DMS79 treated with DMSO at 0.1 percent for 48 hours (cell line): ENCODE measurements at places on chromosomes 3 and 15.

GRCh38 chr3:45544024-45544716 is 50.4 kb upstream of the LIMD1 start:
- DNase-seq: no peak

- no peak for DNase-seq
Measured at GRCh38 chr15:56468401-56468800, 3.5 kb upstream of the MNS1 start.

DNA sequence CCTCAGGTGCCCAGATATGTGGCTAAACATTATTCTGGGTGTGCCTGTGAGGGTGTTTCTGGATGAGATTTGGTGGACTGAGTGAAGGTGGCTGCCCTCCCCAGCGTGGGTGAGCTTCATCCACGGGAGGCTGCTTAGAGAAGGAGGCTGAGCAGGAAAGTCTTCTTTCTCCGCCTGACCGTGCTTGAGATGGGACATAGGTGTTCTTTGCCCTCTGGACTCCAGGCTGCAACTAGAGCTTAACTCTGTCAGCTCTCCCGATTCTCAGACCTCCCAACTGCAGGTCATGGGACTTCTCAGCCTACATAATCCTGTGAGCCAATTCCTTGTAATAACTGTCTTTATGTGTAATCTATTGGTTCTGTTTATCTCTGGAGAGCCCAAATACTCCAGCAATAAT is 34.1 kb downstream of the RAB7A start:
- no peak for DNase-seq

DNA sequence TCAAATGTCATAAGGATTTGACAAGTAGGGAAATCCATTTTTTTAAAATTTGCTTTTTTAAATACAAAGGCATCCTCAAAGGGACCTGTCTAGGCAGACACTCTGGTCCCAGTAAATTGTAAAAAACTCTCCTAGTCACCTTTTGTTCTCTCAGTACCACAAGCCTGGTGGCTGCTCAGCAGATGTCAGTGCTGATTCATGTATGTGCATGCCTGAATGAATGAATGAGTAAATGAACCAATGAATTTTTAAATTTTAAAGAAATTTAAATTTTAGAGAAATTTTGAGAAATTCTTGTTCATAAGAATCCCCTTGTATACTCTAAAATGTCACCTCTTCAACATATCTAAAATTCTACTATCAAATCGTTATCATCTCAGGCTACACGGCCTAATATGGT is 199.5 kb downstream of the TLE3 start:
- no peak for DNase-seq

DNA sequence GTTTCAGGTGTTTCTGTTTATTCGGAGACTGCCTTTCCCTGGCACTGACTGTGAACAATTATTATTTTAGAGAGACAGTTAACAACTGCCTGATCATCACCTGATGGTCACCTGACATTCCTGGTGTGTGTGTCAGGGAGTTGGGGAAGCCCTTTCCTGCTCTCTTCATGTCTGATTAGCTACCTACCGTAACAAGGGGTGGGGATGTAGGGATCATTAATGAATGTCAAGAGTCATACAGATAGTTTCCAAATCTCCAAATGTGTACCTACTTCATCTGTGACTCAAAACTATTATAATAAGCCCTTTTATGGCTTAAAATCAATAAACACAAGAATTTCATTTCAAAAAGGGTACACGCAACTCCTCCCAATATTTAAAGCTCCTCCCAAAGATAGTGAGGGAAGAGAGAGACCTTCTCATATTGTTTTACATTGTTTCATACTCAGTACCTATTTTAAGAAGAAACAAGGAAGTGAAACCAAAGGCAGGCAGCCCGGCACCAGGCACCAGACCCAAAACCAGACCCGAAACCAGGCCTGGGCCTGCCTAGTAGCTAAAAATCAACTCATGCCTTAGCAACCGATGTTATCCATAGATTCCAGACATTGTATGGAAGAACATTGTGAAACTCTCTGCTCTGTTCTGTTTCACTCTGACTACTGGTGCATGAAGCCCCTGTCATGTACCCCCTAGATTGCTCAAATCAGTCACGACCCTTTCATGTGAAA is 844.9 kb upstream of the ALCAM start:
- DNase-seq: no peak

- no peak for DNase-seq
Measured at GRCh38 chr3:109161487-109162123, 25.1 kb downstream of the C3orf85 start.

DNA sequence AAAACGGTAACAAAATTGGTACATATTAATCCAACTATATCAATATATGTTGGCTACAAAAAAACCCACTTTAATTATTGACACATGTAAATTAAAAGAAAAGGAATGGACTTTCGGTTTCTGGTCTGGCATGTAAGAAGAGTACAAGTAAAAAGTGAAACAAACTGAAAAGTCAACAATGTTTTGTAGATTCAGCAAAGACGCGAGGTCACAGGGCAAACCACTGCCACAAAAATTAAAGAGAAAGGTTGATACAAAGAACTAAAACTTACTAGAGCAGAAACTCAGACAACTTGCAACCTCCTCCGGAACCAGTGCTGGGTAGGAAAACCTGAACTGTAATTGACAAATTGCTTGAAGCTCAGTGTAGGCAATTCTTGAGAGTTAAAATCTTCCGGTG is 110.6 kb upstream of the ARPP21 start:
- no peak for DNase-seq

DNA sequence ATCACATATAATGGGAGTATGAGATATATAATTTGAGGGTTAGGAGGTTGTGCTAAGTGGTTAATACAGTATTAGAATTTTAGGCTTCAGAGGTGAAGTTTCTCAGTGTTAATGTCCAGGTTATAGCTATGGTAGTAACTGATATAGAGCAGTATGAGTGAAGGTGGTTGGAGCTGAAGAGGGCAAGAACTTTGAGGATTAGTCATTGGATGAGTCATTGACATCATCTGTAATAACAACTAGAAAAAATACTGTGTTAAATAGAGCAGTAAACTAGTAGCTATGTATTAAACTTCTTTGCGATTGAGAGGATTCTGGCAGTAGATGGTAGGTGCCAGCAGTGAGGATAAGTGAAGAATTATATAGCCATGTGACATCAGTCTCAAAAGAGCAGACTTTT is 47.5 kb upstream of the EIF3J start:
- DNase-seq: no peak

DNA sequence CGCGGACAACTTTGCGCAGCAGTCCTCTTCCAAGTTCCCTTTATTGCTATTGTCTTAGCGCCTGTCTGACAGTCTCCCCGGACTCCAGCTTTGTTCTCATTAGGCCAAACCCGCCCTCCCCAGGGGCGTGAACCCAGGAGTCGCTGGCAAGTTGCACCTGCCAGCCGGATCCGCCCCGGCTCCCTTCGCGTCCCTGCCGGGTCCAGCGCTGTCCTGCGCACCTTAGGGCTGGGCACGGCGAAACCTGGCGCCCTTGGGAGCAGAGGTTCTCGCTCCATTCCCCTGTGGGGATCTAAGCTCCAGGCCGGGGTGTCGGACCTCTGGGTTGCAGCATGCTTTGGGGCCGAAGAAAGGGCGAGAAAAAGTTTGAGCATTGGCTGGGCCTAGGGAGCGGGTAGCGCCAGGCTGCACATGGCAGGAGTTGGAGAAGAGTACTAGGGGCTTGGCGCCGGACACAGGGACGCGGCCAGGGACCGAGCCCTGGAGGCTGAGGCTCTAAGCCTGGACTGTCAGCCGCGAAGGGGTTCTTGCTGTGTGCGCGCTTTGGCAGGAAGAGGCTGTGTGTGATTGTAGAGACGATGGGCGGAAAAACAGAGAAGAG is 335.1 kb upstream of the THRB start:
- no peak for DNase-seq

DNA sequence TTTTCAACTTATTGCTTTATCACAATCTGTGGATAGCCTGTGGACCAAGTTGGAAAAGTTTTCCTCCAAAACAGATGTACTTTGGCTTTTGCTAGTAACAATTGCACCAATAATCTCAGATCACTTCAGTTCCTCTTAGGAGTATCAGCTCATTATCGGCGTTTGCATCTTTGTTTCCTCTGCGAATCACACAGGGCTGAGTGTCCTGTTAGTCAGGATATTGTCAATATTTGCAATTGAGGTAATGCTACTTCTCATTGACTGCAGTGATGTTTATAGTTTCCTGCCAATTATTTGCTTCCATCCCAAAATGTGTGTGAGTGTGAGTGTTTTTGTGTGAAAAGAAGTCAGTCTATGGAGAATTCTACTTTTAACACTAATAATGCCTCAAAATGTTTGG is 545.0 kb downstream of the SI start:
- DNase-seq: no peak

DNA sequence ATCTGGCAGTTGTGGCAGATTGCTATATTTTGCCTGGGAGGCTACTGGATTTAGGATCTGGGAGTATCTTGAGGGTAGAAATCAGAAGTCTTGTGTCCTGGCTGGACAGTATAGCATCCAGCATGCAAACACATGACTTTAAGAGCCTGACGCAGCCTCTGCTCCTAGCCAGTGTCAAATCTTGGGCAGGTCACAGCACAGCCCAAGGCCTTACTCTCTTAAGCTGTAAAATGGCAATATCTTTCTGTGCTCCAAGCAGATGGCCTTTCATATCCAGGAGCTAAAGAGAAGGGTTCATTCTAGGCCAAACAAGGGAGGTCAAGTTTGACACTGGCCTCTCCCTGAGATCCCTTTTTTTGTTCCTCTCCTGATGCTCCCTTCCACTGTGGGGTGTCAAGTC is 19.8 kb upstream of the RAD18 start:
- DNase-seq: no peak

GRCh38 chr3:146814601-146815315 is 209.6 kb upstream of the PLSCR5 start:
- no peak for DNase-seq

DNA sequence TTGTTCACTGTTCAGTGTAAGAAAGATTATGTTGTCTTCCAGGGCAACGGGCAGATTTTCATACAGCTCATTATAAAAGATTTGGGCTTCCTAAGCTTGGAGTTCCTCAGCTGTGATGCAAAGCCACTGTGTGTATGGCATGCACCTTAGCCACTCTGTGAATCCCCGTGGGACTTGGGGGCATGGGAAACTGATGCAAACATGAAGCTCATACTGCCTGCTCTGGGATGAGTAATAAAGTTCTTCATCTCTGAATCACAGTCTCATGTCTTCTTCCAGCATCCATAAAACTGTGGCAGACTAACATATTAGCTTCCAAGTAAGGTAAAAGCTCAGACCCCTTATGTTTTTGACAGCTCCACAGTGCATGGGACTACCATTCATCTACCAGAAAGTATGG is 154.3 kb upstream of the RORA start:
- DNase-seq: no peak

DNA sequence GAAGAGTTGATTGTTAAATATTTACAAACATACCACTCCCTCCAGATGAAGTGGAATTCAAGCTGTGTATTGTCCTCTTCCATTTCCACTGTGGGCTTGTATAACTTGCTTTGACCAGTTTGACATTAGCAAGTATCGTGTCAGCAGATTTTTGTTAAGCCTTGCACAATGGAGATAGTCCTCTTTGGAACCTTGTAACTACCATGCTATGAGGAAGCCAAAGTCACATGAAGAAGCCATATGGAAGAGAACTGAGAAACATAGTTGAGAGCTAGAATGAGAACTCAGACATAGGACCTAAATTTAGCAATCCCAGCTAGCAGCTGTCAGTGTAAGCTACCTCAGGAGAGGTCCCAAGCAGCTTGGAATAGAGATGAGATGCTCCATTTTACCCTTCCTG is 889.2 kb downstream of the PDCD6IP start:
- DNase-seq: no peak

DNA sequence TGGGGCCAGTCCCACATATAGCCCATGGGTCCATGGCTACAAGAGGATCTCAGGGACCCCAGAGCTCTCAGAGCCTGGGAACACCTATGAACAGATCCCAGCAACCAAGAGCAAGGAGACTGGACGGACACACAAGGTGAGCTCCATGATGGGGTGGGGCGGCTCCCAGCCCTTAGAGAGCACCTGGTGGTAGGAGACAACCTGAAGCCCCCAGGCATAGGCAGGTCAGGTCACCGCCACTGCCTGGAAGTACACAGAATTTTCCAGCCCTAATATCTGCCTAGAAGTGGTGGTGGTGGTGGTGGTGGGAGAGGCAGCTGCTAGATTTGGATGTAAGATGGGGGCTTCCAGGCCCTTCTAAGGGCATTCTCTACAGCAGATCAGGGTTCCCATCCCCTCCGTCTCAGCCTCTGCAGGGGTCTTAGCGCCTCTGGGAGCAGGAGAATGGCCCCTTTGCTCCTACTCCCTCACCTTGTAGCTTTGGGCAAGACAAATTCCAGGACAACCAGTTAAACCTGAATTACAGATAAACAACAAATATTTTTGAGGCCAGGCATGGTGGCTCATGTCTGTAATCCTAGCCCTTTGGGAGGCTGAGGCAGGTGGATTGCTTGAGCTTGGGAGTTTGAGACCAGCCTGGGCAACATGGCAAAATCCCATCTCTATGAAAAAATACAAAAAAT is 9.2 kb downstream of the SH2D7 start:
- DNase-seq: no peak

- no peak for DNase-seq
Measured at GRCh38 chr15:41832875-41833274, 5.0 kb downstream of the JMJD7 start.

- DNase-seq: no peak
Measured at GRCh38 chr3:139222100-139222657, 121.6 kb upstream of the MRPS22 start.

DNA sequence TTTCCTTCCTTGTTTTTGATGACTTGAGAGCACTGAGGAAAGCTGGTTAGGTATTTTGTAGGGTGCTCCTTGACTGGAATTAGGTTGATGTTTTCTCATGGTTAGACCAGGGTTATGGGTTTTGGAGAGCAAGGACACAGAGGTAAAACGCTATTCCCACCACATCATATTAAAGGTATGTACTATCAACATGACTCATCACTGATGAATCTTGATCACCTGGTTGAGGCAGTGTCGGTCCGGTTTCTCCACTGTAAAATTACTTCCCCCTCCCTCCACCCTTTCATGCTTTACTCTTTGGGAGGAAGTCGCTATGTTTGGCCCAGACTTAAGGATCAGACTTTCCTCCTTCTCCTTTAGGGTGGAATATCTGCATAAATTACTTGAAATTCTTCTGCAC is 201.6 kb downstream of the EDEM1 start:
- DNase-seq: no peak

- DNase-seq: peak; percentile 61
Measured at GRCh38 chr3:132659000-132659364, 627 bp downstream of the ACAD11 start.

DNA sequence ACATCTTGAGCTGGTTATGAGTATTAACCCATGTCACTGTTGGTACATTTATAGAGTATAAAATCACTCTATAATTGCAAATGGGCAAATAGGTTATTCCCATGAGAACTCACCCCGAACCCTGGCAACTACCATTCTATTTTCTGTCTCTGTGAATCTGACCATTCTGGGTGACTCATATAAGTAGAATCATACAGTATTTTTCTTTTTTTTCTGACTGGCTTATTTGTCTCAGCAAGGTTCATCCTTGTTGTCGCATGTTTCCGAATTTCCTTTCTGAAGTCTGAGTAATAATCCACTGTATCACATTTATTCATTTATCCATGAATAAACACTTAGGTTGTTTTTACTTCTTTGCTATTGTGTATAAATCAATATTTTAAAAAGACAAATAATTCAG is 59.9 kb upstream of the CHRM5 start:
- no peak for DNase-seq

GRCh38 chr3:14775011-14775410 is 43.8 kb upstream of the FGD5 start:
- DNase-seq: no peak

GRCh38 chr15:68080783-68081182 is 26.7 kb downstream of the PIAS1 start:
- no peak for DNase-seq
